CD4-positive, alpha-beta T cell treated with Interleukin-15 for 1 hour (primary cell): ENCODE measurements at places on chromosomes 16 and 17.

DNA sequence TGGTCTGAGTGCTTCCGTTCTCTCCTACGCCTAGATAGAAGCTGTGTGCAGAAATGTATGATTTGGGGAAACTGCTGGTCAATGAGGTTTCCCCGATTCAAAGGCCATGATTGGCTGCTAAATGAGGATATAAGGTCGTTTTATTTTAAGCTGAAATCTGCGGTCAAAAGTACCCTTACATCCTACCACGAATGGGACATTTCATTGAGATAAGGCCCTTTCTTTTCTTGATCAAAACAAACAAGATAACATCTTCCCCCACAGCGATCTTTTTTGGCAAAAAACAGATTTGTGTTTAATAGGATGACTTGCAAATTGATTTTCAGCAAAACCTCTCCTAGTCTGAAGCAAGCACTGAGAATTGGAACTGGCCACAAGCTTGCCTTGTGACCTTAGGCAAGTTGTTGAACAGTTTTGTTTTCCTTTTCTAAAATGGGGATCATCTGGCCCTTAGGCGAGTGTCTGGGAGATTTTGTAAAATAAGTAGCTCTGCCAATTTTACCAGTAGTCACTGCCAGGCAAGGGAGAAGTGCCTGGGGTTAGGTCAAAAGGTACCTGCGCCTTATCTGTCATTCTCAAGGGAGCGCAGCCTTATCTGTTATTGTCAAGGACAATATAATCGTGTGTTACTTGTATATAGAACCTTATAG is 635 bp downstream of the SCPEP1 start:
- DNase-seq = no peak

DNA sequence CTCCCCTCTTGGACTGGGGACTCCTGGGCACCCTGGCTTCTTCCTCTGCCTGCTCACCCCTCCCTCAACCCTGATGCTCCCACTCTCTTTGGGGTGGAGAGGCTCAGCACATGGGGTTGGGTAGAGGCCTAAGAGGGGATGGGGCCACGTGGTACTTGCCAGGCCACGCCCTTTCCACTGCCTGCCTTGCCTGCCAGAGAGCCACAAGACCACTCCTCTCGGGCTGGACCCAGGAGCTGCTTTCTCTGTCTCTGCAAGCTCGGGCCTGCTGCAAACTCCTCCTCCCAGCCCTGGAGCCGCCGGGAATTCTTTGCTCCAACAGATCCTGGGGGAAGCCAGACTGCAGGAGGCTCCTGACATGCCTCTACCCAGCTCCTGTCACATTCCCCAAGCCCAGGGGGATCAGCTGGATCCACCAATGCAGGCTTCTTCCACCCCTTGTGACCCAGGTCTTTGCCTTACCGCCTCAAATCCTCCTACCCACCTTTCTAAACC is 11.8 kb downstream of the DLX4 start:
- DNase-seq = no peak

- DNase-seq = peak; percentile 91
Observed at GRCh38 chr17:41665566-41666236, 23.0 kb upstream of the EIF1 start.

DNA sequence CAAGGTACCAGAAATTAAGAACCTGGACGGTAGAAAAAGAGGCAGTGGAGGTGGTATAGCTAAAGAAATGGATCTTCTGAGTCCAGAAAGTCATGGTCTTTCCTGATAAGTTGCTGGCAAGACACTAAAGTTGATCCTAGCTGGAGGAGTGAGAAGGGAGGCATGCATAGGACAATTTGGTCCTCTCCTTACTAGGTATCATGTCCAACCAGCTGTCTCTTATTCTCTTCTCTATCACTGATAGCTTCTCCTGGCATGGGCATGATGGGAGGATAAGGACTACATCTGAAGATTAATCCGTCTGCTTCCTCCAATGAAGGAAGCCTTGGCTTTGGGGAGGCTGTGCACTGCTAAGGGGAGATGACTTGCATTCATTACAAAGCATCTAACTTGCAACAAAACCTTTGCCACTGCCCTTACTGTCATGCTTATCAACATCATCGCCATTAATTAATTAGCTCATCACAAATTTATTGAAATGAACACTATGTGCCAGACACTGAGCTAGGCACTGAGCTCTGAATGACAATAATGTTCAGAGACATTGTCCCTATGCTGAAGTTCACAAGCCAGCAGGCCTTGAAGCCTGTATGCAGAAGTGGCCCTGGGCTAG is 3.1 kb upstream of the FAM117A start:
- DNase-seq = no peak

GRCh38 chr16:66849021-66849420 is 4.8 kb downstream of the CA7 start:
- DNase-seq = no peak

DNA sequence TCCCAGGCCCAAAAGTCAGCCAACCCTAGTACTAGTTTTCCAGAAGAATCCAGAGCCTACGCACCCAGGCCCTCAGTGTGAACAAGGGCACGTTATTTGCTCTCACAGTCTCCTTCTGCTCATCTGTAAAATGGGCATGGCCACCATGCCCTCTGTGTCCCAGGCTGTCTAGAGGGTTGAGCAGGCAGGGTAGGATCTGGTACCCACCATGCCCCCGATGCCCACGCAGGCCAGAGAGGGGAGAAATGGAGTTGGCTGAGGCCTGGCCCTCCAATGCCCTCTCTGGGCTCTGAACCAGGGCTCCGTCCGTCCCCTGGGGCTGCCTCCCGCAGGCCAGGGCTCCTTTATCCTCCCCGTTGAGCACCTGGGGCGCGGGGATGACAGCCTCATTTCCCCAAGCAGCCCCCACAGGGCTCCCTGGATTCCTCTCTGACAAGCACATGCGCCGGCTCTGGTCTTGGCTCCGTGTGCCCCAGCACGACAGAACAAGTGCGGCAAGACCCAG is 9.1 kb upstream of the BAHCC1 start:
- DNase-seq = no peak

- no peak for DNase-seq
Observed at GRCh38 chr17:12965988-12966387, 51.8 kb downstream of the ELAC2 start.

DNA sequence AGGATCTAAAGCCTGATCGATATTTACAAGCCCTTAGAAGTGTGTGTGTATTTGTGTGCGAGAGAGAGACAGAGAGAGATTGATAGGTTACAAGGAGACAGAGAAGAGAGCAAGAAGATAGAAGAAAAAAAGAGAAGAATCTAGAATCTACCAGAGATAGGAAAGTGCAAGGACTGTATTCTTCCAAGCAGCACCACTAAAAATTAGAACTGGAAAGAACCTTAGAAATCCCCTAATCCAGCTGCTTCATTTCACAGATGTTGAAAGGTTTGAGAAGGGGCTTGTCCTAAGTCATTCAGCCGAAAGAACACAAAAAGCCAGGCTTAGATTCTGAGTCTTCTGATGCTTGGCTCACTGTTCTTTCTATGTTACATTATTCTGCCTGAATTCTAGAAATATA is 92.2 kb downstream of the HS3ST3A1 start:
- DNase-seq = no peak

DNA sequence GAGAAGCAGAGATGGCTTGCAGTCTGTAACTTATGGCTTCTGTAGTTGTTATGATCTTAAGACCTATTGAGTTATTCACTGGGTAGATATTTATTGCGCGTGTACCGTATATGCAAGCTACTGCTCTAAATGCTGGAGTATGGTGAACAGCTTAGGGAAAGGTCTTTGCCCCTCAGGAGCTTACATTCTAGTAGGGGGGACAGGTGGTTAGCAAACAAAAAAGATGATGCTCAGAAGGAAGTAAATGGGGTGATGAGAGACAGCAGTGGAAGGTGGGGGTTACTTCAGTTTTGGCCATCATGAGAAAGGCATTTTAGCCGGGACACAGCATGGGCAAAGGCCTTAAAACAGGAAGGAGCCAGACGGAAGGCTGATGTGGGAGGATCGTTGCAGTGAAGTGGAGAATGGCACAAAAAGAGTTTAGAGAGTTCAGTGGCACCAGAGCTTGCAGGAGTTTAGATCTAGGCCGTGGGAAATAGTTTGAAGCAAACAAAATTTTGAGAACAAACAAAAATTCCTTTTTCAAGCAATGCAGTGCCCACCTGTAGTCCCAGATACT is 2.1 kb downstream of the ARMC7 start:
- no peak for DNase-seq

DNA sequence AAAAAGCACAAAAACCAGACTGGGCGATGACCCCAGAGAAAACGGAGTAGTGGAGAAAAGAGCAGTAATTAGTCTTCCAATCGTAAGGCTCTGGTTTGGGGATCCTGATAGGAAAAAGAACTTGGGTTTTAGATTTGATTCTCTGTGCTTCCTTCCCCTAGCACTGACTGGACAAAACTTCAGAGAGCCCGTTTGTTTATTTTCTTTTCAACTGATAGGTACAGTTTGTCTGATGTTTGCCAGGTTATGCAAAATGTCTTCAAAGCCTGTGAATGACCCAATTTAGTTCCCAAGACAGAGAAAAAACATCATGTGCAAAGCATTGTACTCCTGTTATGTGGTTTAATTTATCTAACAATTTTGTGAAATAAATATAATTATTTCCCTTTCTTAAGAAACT is 151.1 kb upstream of the COX10 start:
- no peak for DNase-seq

DNA sequence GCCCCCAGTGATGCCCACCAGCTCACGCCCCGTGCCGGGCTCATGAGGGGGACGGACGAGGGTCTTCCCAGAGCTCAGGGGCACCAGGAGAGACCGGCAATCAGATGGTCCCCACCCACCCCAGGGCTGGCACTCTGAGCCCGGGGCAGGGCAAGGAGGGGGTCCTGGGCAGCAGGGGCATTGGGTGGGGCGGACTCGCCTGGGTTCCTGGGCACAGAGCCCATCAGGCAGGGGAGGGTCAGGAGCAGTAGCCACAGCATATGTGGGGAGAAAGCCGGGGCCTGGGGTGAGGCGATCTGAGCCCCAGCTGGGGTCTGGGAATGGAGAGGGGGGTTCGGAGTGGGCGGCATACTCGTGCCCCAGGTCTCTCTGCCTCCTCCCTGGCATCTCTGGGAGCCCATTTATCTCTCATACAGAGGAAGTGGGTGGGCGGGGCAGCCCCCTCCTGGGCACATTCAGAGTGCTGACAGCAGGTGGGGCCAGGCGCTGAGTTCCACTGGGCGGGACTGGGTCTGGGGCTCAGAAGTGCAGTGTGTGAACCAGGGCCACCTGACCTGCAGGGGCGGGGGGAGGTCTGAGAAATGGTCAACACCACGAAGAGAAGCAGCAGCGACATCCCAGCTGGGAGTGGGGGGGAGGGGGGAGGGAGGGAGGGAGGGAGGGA is 20.5 kb upstream of the UBE2I start:
- DNase-seq = no peak

- no peak for DNase-seq
Observed at GRCh38 chr16:75385507-75386152, 47.7 kb downstream of the CFDP1 start.

DNA sequence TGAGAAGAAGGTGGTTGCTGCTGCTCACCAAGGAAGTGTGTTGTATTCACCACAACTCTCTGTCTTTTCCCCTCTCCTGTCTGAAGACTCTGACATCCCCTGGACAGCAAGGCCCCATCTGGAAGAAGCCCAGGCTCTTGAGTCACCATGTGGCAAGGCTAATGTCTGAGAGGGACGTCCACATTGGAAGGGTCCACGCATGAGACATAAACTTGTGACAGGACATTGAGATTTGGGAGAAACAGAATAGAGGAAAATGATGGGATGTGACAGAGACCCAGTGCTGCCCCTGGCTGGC is 176.5 kb downstream of the IRF8 start:
- DNase-seq = no peak

DNA sequence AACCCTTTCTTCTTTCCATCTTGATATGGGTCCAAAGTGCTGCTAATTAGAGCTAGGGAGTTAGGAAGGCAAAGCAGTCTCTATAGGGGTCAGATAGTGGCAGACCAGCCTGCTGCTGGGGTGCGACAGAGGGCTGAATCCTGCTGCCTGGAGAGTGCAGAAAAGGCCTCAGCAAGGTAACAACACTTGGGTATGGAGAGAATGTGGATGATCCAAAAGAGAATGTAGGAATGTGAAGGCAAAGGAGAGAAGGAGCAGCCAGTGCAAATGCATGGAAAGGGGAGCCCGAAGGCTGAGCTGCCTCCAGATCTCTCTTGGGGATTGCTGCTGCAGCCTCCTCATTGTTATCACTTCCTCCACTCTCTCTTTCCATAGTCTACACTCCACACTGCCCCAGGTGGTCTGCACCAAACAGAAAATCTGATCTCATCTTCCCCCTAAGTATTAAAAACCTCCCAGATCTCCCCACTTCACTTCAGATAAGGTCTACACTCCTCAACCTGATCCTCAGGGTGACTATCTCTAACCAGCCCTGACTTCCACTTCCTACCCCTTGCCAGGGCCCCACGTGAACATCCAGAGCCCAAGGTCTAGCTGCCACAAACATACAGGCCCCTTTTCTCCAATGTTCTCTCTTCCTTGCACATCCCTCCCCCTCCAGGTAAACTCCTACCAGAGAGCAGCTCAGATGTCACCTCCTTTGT is 28.8 kb downstream of the TOM1L2 start:
- no peak for DNase-seq

DNA sequence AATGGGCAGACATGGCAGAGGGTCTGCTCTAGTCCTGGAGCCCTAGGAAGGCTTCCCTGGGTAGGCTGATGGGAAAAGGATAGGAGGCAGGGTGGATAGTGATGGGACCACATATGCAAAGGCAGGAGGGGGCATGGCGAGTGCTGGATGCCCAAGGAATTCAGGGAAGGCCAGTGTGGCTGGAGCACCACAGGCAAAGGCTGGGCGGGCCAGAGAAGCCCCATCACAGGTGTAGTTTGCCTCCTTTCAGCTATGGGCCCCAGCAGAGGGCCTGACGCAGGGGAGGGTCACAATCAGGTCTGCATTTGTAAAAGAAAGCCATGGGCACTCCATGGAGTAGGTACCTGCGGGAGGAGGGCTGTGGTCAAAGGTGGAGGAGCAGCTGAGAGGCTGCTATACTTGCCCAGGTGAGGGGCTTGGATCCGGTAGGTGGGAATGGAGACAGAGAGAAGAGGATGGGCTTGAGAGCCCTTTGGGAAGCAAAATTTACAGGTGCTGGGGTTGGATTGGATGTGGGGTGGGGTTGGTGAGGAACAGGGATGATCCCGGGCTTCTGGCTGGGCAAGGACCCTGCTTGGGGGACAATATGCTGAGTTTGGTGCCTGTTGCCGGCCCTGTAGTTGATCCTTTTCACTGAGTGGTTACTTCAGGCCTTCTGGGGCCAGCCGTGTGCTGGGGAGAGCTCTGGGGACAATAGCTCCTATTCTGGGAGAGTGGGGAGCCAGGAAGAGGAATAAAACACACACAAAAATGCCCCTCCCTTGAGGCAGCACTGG is 6.5 kb upstream of the COL1A1 start:
- DNase-seq = no peak
